ENCODE measurements at places on chromosomes 7 and 10.

DNA sequence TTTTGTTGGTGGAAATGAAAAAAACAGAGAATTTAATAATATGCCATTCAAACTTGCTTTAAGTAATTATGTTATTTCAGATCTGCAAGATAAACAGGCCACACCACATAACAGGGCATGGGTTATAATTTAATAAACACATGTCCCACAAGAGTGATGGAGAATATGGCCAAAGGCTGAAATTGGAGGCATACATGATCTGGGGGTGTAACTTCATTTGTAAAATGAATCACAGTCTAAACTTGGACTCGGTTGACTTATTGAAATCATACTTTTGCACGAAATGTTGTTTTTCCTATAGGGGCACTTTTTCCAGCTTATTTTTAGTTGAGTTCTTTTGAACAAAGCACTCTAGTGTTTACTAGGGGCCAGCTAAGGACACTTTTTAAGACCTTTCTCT, 151.6 kb downstream of the TMEM26 start:
- no peak for DNase-seq

GRCh38 chr10:95841661-95842498, 65.9 kb upstream of the CC2D2B start:
- peak; percentile 68 for DNase-seq

GRCh38 chr7:44197474-44197873, 3.3 kb upstream of the YKT6 start:
- no peak for DNase-seq

GRCh38 chr7:41378156-41378555, 324.7 kb downstream of the INHBA start:
- DNase-seq: no peak

DNA sequence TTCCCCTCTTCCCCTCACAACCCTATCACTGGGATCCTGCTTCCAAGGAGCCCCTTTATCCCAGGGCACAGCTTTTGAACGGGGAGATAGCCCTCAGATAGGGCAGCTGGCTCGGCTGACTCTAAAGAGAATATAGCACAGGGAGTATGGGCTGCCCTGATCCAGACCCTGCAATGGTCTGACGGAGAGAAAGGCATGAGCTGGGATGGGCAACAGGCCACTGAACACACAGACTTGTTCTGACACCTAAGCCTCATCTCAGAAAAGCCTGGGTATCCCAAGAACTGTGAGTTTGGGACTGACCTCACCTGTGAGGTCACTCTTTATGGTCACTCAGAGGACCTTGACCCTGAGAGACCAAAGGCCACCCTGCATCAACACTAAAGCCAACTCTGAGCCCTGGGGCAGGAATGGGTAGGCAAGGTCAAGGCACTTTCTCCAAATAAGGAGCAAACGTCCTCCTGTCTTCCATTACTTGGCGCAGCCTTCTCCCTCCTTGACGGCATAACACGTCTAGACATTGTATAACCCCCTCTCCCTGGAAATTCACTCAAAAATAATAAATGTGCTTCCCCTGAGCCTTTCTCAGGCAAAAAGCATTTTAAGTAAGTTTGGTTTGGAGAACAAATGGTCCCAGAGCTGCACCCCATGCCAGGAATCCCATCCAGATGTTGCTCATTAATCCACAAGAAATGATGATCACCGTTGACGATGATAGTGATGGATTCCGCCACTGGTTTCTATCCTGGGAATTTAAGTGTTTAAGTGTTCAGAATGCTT, 8.2 kb upstream of the LRRC18 start:
- peak; percentile 9 for DNase-seq

- no peak for DNase-seq
Observed at GRCh38 chr7:102471791-102472125, 7.0 kb downstream of the POLR2J start.

- DNase-seq: no peak
Observed at GRCh38 chr7:37524797-37525196, 76.1 kb upstream of the ELMO1 start.

- no peak for DNase-seq
Observed at GRCh38 chr10:43955978-43956377, 307.3 kb upstream of the ZNF32 start.

DNA sequence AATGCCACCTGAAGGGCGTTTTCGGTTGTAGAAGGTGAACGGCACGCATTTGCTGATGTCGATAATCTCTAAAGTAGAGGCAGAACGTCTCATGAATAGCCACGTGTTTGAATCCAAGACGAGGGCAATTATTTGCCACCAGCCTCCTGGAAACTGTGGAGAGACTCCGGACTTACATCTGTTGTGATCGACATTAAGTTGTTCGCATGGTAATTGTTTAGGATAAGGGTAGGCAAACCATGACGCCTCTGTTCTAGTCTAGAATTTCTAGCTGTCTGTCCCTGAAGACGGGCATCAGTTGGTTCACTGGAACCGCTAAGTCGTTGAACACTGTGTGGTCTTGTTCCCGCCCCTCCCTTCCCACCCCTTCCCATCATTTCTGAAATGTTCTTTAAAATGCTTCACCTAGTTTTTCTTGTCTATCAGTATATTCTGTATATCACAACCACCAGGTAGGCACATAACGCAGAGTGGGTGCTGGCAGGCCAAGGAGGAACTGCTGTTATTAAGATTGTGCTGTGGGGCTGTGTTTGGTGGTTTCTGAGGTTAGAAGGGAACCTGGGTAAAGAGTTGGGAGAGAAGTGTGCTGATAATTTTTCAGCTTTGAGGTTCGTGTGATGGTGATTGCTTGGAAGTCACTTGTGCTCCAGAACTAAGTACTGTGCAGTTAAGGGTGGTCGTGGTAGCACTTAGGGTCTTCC, 1.2 kb downstream of the UBE3C start:
- DNase-seq: no peak

DNA sequence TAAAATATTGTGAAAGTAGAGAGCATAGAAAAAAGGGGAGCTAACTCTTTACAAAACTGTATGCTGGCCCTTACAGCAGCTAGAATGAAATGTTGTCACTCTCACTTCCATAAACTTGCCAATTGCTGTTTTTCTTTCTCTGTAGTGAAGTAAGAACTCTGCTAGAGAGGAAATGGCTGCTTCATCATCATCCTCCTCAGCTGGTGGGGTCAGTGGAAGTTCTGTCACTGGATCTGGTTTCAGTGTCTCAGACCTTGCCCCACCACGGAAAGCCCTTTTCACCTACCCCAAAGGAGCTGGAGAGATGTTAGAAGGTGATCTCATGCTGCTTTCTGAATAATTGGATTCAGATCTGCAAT, 7.6 kb upstream of the ASCC1 start:
- DNase-seq: peak; percentile 40

DNA sequence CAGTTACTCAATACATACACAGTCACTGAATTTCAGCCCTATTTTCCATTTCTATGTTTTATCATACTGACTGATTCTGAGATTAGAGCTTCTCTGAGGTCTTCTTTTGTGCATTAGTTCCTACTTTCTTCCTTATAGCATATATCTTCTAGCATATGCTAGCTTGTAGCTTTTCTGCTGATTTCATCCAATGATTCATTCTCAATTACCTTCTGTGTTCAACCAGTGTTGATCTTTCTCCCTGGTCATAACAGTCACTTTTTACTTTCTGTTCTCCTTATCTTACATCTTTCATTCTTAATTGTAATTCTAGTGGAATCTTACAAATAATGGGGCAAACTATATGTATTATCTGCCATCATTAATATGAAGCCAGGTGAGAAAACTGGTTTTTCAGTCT, 159.5 kb upstream of the HGF start:
- DNase-seq: peak; percentile 36

GRCh38 chr10:112039823-112040222, 143.7 kb downstream of the GPAM start:
- DNase-seq: no peak

GRCh38 chr7:139828446-139828845, 618 bp upstream of the TBXAS1 start:
- DNase-seq: no peak

DNA sequence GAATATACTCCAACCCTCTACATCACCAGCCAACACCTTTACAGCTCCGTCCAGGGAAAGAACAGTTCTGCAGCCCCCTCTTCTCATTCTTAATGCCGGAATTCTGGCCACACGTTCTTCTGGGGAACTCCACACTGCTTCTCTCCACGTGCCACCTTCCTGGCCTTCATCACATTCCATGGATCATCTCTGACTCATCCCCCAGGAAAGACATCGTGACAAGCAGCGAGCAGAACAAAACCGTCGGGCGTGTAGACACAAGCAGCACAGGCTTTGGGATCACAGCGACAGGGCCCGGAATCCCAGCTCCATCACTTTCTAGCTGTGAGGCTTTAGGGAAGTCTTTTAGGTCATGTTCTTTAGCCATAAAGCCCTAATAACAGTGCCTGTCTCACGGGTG, 590.3 kb upstream of the FOXK1 start:
- no peak for DNase-seq

- DNase-seq: no peak
Observed at GRCh38 chr7:104453190-104453589, 124.8 kb downstream of the LHFPL3 start.

DNA sequence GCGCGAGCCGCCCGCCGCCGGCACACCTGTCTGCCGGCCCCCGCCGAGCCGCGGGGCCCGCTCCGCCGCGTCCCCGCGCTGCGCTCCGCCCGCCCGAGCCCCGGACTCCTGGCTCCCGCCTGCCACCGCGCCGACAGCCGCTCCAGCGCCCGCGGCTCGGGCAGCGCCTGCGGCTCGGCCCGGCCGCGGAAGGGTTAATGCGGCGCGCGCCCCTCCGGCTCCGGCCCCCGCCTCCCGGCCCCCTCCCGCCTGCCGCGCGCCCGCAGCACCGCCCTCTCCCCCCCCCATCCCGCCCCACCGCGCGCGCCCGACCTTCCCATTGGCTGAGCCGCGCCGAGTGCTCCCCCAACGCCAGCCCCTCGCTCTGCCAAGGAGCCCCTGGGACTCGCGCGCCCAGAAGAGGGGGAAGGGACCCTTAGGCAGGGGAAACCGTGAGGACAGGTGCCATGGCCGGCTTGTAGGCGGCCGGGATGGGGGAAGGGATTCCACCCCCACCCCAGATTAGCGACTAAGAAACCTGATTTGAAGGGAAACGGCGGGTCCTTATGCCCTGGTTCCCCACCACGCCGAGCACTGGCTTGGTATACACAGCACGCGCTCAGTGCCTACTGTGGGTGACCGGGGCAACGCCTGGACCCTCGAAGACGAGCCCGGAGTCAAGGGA, at the start of gene KCNH2:
Gene KCNH2, minus strand, starts transcription at position 196 of the 664 bp plus-strand sequence. CDS start 408 bp downstream, outside the sequence.
- no peak for DNase-seq

- DNase-seq: peak; percentile 2
Observed at GRCh38 chr10:94496010-94496409, 49.6 kb upstream of the HELLS start.

DNA sequence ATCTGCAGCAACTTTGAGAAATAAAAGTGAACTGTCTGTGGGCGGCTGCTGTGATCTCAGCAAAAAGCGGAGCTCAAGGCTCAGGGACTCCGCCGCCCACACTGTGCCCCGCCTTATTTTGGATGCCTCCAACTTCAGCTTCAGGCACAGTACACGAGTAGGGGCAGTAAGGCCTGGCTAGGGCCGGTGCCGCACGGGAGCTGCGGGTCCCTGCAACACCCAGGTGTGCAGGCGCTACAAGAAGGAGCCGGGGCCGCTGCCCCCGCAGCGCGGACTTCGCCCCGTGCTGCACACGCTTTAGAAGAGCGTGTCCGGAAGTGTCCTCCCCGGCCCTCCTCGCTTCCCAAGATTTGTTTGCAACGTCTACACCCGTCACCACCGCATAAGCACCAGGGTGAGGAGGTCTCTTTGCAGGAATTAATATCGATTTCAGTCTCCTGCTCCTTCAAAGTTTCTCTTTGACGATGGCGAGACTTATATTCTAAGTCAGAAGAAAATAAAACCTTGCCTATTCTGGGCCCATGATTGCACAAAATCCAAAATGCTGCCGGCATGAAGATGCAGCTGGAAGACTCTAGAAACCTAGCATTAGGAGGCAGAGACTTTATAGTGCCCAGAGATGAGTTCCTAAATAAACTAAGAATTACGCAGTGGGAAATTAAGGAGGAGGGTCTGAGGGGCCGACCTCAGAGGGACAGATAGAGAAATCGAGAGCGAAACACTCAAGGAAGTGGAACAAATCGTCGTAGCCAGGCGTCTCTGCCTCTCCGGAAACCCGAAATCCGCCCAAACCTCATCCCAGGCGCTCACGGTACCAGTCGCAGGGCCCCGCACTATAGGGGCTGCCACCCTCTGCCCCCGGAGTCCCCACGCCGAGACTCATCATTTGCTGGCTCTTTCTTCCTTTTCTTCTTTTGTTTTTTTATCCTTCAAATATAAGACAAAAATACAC, 6.4 kb downstream of the VAX1 start:
- no peak for DNase-seq

DNA sequence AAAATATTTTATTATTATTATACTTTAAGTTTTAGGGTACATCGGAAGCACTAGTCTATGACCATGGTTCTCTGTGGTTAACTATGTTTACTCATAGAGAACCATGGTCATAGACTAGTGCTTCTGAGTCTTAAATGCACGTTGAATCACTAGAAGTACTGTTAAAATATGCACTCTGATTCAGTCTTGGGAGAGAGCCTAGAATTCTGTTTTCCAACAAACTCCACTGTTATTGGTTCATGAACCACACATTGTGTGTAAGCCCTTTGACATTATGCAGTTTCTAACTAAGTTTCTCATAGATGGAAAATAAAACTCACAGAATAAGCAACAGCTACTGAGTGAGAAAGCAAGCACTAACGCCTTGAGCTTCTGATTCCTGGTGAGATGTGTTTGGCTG, 1120.6 kb downstream of the SORCS1 start:
- peak; percentile 69 for DNase-seq

DNA sequence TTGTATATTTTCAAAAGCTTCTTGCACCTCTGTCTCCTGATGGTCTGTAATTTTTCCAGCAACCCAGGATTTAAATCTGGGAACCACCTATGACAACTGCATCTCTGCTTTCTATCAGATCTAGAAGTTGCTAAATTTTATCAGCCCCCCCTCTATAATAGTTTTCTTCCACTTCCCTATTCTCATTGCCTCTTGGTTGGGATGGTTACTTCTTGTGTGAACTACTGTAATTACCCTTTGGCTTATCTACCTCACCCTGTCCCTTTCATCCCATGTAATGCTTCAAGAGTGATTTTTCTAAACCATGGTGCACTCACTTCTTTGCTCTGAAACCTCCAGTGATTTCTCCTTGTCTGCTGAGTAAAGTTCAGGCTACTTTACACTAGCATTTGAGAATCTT, 92.3 kb downstream of the BMPR1A start:
- DNase-seq: no peak

- peak; percentile 65 for DNase-seq
Observed at GRCh38 chr7:47314728-47315607, 266.9 kb downstream of the TNS3 start.

- DNase-seq: no peak
Observed at GRCh38 chr10:103457896-103458583, 660 bp downstream of the CALHM1 start.

- peak; percentile 99 for DNase-seq
Observed at GRCh38 chr10:17216217-17216900, 11.7 kb upstream of the VIM start.

GRCh38 chr7:132656846-132657776, 80.8 kb upstream of the PLXNA4 start:
- peak; percentile 31 for DNase-seq

- peak; percentile 43 for DNase-seq
Observed at GRCh38 chr10:125340903-125341302, 180.5 kb upstream of the CTBP2 start.

- no peak for DNase-seq
Observed at GRCh38 chr10:6756716-6757115, 176.6 kb upstream of the PRKCQ start.

- no peak for DNase-seq
Observed at GRCh38 chr7:57199252-57199651, 67.0 kb upstream of the ZNF479 start.
